Daoy (cell line): ENCODE measurements at places on chromosomes 2 and 18. TPM values are rescaled to one million over a fixed set of nuclear protein-coding genes. Genes with fewer than 3 reads are reported as not detected.

DNA sequence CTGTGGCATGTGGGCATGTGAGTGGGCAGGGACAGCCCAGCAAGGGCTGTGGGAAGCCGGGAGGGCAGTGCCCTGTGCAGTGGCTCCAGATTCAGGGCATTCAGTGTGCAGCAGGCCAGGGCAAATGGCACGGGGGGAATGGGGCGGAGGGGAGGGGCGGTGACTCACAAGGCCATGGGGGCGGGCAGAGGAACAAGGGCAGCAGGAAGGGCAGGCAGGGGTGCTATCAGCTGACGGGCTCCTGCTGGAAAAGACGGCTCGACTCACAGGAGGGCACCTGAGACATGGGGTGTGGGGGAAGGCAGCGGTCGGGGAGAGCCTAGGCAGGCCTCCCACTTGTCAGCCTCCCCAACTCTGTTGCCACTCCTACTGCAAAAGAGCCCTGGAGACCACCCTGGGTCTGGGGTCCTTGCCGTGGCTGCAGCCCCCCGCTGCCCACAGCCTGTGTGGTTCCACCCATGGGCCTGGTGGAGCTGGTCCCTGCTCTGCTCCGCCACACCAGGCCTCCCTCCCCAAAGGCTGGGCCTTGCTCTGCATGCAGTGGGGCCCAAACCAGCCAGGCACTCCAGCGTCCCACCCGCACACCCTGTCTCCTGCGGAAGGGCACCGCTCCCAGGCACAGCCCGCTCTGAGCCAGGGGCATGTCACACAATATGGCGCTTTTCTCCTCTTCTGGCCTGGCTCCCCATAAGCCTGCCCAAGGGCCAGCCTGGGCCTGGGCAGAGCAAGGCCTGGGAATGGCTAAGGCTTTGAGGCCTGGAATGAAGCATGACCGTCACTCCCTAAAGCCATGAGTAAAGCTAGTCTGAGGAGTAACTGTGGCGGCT is 25.9 kb downstream of the HS6ST1 start:
- DNase-seq, result peak; percentile 19

GRCh38 chr2:51986101-51986500 is 954.2 kb upstream of the NRXN1 start:
- DNase-seq, result no peak

- DNase-seq, result no peak
Observed at GRCh38 chr18:54718408-54718773, 109.9 kb upstream of the RAB27B start.

- DNase-seq, result no peak
Observed at GRCh38 chr18:50307400-50307737, 19.9 kb upstream of the CXXC1 start.

- no peak for DNase-seq
Observed at GRCh38 chr2:38549851-38550250, 52.9 kb downstream of the HNRNPLL start.

Gene CLEC4F
- not detected in 2 replicates for total RNA-seq
